ENCODE measurements at places on chromosomes 7 and 10.

- peak; percentile 63 for DNase-seq
Observed at GRCh38 chr10:84076047-84076388, 63.3 kb upstream of the GHITM start.

- no peak for DNase-seq
Observed at GRCh38 chr10:25245165-25245564, 70.4 kb downstream of the GPR158 start.

- no peak for DNase-seq
Observed at GRCh38 chr7:127946111-127946510, 85.1 kb downstream of the LRRC4 start.

- DNase-seq: no peak
Observed at GRCh38 chr10:132703419-132704007, 82.4 kb downstream of the NKX6-2 start.

GRCh38 chr10:46536171-46536570, 20.3 kb downstream of the GPRIN2 start:
- DNase-seq: no peak

GRCh38 chr7:69430384-69431021, 167.8 kb upstream of the AUTS2 start:
- no peak for DNase-seq

Measured in kidney glomerular epithelial cell (primary cell).